ENCODE measurements at places on chromosomes 2 and 18.

GRCh38 chr2:201923436-201924328 lies 110.0 kb upstream of the FZD7 start:
- DNase-seq, result no peak

DNA sequence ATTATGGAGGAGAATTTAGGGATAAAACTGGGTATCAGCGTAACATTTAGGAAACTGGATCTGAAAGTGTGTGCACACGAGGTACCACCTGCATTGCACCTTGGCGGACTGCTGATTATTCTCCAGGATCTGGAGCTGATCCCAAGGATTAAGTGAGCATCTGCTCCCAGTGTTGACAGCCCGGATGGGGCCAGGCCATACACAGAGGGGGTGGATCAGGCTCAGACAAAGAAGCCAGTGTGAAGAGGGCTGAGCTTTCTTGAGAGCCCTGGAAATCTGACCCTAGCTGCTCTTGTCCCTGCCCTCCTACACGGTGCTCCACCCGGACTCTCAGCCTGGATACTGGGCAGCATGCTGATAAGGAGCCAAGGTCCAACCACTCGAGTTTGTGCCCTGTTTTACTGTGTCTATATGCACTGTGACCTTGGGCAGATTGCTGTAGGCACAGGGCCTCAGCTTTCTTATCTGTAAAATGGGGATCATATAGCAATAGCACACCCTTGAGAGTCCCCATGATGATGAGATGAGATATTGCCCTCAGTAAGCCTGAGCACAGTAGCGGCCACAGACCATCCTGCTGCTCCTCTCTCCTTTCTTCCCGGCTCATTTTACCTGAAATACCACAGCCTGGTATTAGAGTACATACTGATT lies 396.8 kb upstream of the CELF4 start:
- DNase-seq, result no peak

- no peak for DNase-seq
These were observed 25.0 kb upstream of the CXXC1 start for GRCh38 chr18:50312296-50313030.

- DNase-seq, result no peak
These were observed 10.8 kb upstream of the NCOA1 start for GRCh38 chr2:24480245-24480644.
